ENCODE measurements at places on chromosomes 1 and 21. TPM values are rescaled to one million over a fixed set of nuclear protein-coding genes. Genes with fewer than 3 reads are reported as not detected.

DNA sequence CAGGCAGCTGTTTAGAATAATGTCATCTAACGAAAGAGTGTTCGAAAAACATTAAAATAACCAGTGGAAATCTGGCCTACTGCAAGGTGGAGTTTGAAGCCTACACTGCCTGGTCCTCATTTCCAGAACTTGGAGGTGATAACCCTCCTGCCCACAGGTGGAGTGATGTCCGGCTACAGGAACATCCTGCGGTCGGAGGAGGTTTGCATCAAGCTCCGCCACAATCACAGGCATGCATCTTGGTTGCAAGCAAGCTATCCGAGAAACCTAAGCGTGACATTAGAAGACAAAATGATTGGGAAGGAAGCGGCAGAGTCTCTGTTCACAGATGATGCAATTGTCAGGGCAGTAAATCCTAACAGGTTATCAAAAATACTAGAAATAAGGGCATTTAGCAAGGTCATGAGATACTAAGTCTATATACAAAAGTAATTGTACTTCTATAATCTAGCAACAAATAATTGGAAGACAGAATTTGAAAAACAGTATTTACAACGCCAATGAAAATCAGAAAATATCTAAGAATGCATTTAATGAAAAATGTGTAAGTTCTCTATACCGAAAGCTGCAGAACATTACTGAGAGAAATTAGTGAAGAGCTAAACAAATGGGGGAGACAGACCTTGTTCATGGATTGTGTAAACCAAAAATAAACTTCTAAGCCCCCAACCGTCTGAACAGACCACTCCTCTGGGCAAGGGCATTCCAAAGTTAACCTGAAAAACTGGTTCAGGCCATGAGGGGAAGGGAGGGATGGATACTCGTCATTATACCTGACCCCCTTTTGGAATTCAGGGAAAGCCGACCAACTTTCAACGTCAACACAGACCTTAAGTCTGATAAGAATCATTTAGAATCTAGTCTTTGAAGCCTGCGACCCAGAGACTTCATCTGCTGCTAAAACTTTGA lies 4.7 kb upstream of the SLC19A1 start:
- DNase-seq, result no peak
- H3K4me1 ChIP-seq, result peaks cover 15% of the 10 kb centered on the region
- H3K36me3 ChIP-seq, result no peaks in the 10 kb centered on the region
- H3K27ac ChIP-seq, result no peak overlapping the region

DNA sequence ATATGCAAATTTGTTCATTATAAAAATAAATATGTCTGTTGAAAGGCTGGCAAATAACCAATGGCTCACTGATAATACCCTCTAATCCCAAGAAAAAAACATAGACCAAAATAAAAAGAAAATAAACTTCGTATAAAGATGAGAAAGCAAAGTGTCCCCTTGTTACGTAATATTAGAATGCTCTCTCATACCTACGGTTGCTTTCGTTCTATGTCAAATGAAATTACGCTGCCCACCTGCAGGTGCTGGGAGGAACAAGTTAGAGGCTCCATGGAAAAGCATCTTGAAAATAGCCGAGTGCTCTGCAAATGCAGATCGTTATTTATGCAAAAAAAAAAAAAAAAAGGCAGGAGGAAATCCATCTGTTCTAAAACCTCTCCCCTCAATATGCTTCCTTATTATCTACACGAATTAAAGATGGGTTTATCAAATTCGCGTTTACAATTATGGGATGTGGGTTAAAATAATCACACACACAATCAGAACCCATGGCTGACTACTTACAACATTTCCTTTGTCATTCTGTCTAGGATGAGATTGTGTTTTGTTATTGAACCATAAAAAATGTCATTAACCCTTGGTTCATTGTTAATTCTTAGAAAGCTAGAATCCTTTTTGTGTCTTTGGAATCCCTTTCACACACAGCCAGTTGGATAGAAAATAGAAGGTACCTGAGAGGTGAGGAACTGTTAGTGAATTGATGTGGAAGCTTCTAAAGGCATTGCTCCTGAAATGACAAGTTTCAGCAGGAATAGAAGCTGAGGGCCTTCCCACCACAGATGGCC lies 268.6 kb downstream of the SETD4 start:
- no peak overlapping the region for H3K27ac ChIP-seq
- DNase-seq, result peak; percentile 64
- H3K36me3 ChIP-seq, result peaks cover 4% of the 10 kb centered on the region
- H3K4me3 ChIP-seq, result no peak overlapping the region

ASCL5 gene
- not detected for total RNA-seq

- DNase-seq, result peak; percentile 88
- peak overlapping the region; percentile 36 for H3K27ac ChIP-seq
- no peaks in the 10 kb centered on the region for H3K36me3 ChIP-seq
- H3K4me3 ChIP-seq, result no peak overlapping the region
These were observed 37.0 kb downstream of the NUAK2 start for GRCh38 chr1:205284420-205285144.

LYSMD1 gene
- 18.9 TPM for total RNA-seq

- no peaks in the 10 kb centered on the region for H3K4me1 ChIP-seq
- no peaks in the 10 kb centered on the region for H3K27me3 ChIP-seq
- H3K27ac ChIP-seq, result no peak overlapping the region
- H3K4me3 ChIP-seq, result no peak overlapping the region
These were observed 36.8 kb upstream of the ZNF678 start for GRCh38 chr1:227526524-227526923.

DNA sequence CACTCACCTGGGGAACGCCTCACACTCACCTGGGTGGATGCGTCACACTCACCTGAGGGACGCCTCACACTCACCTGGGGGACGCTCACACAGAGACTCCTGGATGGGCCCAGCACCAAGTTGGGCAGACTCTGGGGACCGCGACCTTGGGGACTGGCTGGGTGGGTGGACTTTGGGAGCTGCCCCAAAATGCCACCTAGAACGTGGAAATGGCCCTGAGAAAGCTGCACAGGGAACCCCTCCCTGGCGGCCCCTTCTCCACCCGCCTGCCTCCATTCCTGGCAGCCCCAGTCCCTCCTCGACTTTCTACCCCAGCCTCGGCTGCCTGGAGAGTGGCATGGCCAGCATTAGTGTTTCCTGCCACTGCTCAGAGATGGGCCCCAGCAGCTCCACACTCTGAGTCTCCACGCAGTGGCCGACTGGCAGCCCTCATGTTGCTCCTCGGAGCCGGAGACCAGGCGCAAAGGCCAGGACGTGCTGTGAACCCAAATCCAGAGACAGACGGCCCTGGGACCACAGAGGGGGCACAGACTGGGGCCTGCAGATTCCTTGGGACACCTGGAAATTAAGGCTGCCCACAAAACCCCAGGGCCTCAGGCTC lies 46.5 kb upstream of the ACTRT2 start:
- H3K27me3 ChIP-seq, result no peaks in the 10 kb centered on the region
- DNase-seq, result no peak
- no peak overlapping the region for H3K27ac ChIP-seq
- no peaks in the 10 kb centered on the region for H3K4me1 ChIP-seq

LIPI gene
- not detected for total RNA-seq

DNA sequence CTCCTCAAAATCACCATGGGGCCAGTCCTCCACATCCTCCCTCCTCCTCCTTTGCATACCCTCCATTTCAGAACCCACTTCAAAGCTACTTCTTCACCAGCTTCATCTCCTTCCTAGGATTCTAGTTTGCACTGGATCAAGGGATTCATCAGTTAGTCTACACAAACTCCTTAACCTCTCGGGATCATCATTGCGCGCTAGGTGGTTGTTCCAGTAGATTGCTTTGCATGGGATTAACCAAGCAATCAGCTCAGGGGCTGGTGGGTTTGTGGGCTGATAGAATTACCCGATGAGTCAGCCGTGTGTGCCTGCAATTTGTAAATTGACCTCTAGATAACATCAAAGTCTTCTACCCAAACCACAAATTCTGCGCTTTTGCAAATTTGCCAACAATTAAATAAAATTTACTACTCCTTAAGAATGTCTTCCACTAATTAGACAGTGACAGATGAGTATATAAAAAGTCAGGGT lies 7.7 kb downstream of the KANK4 start:
- H3K36me3 ChIP-seq, result no peaks in the 10 kb centered on the region
- DNase-seq, result peak; percentile 37
- no peak overlapping the region for H3K27ac ChIP-seq
- peaks cover 5% of the 10 kb centered on the region for H3K4me1 ChIP-seq
- peaks cover 16% of the 10 kb centered on the region for H3K27me3 ChIP-seq
- no peak overlapping the region for H3K4me3 ChIP-seq

DNA sequence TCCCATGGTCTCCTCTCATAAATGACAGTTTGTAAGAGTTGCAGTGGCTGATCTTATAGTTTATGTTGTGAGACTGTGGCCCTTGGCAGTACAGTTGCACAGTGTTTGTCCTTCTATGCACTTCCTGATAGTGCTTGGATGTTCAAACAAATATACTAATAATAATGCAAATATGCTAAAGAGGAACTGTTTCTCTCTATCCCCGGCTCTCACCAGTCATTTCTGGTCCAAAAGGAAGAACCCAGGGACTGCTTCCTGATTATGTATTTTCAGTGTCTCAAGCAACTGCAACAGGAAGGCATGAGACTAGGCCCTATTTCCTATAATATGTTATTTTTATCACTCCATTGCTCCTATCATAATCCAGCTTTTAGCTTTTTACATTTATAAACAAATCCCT lies 17.0 kb upstream of the SUCO start:
- H3K27ac ChIP-seq, result no peak overlapping the region
- DNase-seq, result no peak
- no peak overlapping the region for H3K4me3 ChIP-seq

DNA sequence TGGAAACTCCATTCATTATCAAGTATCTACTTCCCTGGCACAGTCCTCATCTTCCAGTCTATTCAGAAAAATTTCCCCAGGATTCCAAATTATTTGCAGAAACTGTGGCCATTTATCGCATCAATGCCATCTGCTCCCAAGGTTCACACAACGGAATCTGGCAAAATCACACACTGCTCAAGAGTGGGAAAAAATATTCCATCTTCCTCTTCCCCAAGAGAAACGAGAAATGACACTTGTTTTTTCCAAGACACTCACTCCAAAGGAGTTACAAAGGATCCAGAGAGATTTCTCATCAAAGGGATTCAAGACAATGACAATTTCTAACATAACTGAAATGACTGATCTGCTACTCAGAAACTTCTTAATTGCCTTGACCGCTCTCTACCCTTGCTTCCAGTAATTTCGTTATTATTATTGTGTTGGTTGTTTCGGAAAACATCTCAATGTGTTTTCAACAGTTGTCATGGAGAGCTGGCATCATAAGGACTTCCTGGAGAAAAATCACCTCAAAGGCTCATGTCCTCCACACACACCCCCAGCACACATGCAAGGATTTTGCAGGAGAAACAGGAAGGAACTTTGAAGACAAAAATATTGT lies 128.0 kb downstream of the PSMG1 start:
- DNase-seq, result no peak
- H3K36me3 ChIP-seq, result no peaks in the 10 kb centered on the region
- no peak overlapping the region for H3K27ac ChIP-seq
- no peak overlapping the region for H3K4me3 ChIP-seq
- peaks cover 11% of the 10 kb centered on the region for H3K4me1 ChIP-seq

DNA sequence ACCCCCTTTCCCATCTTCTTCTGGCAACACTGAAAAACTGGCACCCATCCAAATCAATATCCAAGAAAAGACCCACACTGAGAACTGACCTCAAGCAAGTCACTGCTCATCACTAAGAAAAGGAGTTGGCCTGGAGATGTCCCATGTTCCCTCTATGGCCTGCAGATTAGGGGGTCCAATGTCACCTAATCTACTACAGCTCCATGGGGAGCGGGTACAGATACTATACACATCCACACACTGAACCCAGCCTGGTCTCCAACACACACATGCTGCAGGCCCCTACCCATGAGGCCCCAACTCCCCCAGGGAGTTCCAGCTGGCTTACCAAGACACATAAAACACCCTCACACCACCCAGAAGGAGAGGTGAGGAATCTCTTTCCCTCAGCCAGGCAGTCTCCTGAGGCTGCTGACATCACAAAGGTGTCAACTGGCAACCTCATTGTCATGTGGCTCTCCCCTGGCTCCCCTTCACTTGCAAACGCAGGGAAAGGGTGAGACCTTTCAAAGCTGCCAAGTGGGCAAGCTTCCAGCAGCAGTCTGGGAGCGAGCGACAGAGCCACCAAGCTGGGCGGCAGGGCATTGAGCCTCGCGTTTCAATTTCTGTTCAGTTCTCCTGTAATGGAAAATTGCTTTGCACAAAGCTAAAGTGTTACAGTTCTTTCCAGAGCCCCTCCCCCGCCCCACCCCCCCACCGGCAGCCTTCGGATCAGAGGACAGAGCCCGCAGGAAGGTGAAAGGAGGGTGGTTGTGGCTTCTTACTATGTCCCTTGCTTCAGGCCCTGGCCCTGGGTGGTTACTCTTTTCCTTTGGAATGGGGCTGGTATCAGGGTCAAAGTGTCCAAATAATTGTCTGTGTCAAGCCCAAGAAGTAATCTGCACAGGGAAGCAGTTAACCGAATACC lies at the start of gene LRRC52:
Gene LRRC52, plus strand, starts transcription at position 469 of the 907 bp plus-strand sequence. Its CDS starts 297 bp downstream, at position 766.
- no peak within 1 kb of the TSS for H3K4me3 ChIP-seq
- peaks cover 5% of the 10 kb centered on the region for H3K4me1 ChIP-seq
- H3K27me3 ChIP-seq, result peaks cover 10% of the 10 kb centered on the region
- H3K27ac ChIP-seq, result no peak within 1 kb of the TSS
- peak; percentile 5 for DNase-seq

DNA sequence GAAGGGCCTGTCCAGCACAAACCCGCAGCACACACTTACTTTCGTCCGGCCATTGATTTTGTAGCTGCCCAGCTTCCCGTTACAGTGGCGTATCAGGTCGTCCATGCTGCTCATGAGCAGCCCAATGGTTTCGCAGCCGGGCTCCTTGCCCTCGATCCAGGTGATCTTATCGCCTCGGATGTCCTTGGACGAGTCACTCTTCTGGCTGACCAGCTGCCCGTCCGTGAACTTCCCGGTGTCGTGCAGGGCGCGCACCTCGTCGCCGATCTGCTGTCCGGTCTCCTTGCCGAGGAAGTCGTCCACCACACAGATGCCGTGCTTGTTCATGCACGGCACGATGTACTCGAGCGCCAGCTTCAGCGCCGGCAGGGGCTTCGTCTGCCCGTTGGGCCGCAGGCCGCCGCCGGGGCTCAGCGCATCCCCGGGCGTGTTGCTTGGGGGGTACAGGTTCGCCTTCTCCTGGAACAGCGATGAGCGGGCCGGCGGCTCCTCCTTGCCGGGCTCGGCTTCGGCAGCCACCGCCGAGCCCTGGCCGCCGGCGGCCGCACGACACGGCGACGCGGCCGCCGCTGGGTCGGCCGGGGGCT lies 1.0 kb downstream of the EGLN1 start:
- peaks cover 68% of the 10 kb centered on the region for H3K27me3 ChIP-seq
- peaks cover 24% of the 10 kb centered on the region for H3K4me1 ChIP-seq
- H3K36me3 ChIP-seq, result no peaks in the 10 kb centered on the region
- peak; percentile 66 for DNase-seq
- no peak overlapping the region for H3K27ac ChIP-seq
- peak overlapping the region; percentile 88 for H3K4me3 ChIP-seq

- no peaks in the 10 kb centered on the region for H3K27me3 ChIP-seq
- H3K27ac ChIP-seq, result no peak overlapping the region
- no peaks in the 10 kb centered on the region for H3K4me1 ChIP-seq
- H3K36me3 ChIP-seq, result peaks cover 3% of the 10 kb centered on the region
- no peak overlapping the region for H3K4me3 ChIP-seq
These were observed 17.7 kb downstream of the DHDDS start for GRCh38 chr1:26449868-26450267.

DNA sequence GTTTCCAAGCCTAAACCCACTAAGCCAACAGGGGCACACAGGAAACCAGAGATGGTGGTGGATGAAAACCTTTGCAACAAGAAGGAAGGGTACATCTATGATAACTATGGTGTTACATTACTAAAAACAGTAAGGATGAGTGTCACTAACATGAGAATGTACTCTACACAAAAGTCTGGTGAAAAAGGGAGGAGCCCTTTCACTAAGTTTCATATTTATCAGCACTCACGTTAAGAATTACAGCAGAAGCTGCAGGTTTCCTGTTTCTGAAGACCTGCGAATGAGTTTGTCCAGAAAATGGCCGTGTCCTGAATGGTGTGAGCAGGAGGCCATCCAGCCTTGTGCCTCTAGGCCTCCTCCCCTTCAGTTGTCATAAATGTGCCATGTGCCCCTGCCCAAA lies 17.8 kb downstream of the ABCG1 start:
- H3K36me3 ChIP-seq, result no peaks in the 10 kb centered on the region
- H3K27ac ChIP-seq, result no peak overlapping the region
- DNase-seq, result no peak

Data from neural progenitor cell (in vitro differentiated cells).